ENCODE measurements at places on chromosomes 5 and 9. TPM values are rescaled to one million over a fixed set of nuclear protein-coding genes. Genes with fewer than 3 reads are reported as not detected.

Gene C5orf52
- total RNA-seq: not detected

Gene RLN1
- 0.57 TPM for total RNA-seq

Gene SPINK13
- total RNA-seq: 1.6 TPM

Gene BARHL1
- total RNA-seq: not detected

Gene DPYSL3
- 19.1 TPM for total RNA-seq

Gene PCDHB1
- total RNA-seq: 0.50 TPM

GRCh38 chr5:89520771-89521170 is 637.8 kb upstream of the MEF2C start:
- no peak overlapping the region for H3K4me3 ChIP-seq
- no peak overlapping the region for H3K27ac ChIP-seq
- no peaks in the 10 kb centered on the region for H3K27me3 ChIP-seq
- DNase-seq: no peak
- no peaks in the 10 kb centered on the region for H3K4me1 ChIP-seq

GRCh38 chr9:107280543-107280942 is 2.5 kb upstream of the RAD23B start:
- H3K27me3 ChIP-seq: no peaks in the 10 kb centered on the region
- no peak overlapping the region for H3K4me3 ChIP-seq
- no peak for DNase-seq
- H3K27ac ChIP-seq: no peak overlapping the region
- no peaks in the 10 kb centered on the region for H3K4me1 ChIP-seq

DNA sequence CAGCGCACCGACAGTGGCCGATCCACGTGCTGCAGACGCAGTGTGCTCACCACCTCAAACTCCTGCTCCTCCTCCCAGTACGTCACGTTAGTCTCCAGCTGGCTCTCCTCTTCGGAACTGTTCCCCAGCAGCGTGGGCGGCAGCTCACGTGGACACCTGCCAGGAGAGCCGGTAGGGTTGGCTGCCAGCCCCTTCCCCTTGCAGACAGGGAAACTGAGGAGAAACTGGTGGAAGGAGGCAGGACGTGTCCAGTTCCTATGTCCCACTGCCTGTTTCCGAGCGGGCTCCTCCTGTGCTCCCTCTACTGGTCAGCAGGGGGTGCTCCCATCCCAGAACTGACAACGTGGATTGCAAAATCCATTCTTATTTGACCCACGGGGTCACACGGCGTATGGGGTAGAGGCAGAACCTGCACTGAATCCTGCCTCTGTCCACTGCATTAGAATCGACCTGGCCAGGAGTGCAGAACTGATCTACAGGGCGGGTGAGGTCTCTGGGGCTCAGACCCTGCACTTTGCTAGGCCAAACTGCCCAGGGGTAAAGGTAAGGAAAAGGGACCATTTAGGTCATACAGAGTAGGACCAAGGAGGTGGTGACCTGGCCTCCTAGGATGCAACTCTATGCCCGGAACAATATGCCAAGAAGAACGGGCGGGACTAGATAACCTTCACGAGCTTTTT is 25.7 kb downstream of the PDGFRB start:
- H3K27me3 ChIP-seq: no peaks in the 10 kb centered on the region
- DNase-seq: peak; percentile 72
- H3K36me3 ChIP-seq: peaks cover 11% of the 10 kb centered on the region
- peak overlapping the region; percentile 11 for H3K27ac ChIP-seq

- no peak overlapping the region for H3K27ac ChIP-seq
- H3K4me3 ChIP-seq: no peak overlapping the region
- peaks cover 28% of the 10 kb centered on the region for H3K27me3 ChIP-seq
- no peak for DNase-seq
- H3K4me1 ChIP-seq: no peaks in the 10 kb centered on the region
These were observed 20.5 kb upstream of the PITX1 start for GRCh38 chr5:135054546-135054945.

DNA sequence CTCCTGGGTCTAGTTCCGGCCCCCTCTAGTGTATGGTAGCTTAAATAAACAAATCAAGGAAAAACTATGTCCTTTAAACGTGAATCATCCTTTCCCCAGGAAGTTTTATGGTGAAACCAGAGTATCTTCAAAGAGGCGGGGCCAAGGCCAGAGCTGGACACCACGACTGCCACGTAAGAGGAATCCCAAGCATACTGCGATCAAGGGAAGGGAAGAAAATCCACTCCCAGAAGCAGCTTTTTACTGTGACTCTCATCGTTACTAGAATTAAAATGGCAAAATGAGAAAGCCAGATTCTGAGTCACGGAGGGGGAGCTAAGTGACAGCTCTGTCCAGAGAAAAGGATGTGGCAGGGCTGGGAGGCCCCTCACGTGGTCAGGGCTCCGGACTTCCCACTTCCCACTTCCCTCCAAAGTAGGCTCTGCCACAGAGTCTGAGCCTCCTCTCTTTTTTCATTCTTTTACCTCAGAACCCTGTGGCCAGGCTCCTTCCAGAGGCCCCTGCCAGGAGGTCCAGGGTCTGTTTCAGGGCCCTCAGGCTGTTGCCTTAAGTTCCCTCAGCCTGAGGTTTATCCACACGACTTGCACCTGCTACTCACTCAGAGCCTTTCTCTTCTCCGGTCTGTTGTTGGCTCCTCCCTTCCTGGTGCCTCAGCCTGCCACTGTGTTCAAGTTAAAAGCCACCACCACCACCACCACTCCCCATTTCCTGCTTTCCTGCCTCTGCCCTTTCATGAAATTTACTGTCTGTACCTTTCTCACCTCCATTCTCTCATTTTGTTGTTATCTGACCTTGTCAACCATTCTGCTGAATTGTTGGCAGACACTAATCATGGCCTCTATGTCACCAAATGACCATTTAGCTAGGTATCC is 1.4 kb upstream of the GLRX start:
- no peaks in the 10 kb centered on the region for H3K27me3 ChIP-seq
- H3K27ac ChIP-seq: peak overlapping the region; percentile 87
- DNase-seq: peak; percentile 71

DNA sequence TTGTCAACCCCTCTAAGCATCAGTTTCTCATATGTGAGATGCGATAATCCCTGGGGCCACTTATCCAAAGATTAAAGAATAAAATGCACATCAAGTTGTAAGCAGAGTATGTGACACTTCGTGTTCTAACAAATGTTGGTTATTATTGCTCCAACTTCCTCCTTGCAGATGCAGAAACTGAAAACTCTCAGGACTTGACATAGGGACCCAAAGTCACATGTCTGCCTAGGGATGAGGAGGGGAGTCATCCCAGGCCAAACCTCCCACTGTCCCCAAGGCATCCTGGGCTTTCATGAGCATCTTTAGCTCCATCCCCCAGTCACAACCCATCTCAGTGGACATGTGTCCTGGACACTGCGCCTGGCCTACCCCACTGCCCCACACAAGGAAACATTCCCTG is 27.5 kb upstream of the SYK start:
- H3K36me3 ChIP-seq: no peaks in the 10 kb centered on the region
- H3K4me3 ChIP-seq: no peak overlapping the region
- H3K27ac ChIP-seq: no peak overlapping the region
- H3K27me3 ChIP-seq: no peaks in the 10 kb centered on the region
- H3K4me1 ChIP-seq: no peaks in the 10 kb centered on the region

DNA sequence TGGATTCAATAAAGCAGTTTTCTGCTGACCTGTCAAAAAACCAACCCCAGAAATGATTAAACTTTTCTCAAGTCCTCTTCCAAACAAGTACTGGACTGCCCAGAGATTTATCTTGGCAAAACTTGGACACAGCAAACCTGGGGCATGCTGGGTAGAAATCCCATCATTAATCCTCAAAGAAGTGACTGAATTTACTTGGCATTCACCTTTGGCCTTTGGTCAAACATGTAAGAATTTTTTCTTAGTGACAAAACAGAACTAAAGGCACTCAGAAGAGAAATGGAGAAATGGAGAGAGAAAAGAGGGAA is 248.6 kb upstream of the NREP start:
- no peak overlapping the region for H3K4me3 ChIP-seq
- H3K36me3 ChIP-seq: no peaks in the 10 kb centered on the region
- no peaks in the 10 kb centered on the region for H3K4me1 ChIP-seq
- H3K27me3 ChIP-seq: no peaks in the 10 kb centered on the region

DNA sequence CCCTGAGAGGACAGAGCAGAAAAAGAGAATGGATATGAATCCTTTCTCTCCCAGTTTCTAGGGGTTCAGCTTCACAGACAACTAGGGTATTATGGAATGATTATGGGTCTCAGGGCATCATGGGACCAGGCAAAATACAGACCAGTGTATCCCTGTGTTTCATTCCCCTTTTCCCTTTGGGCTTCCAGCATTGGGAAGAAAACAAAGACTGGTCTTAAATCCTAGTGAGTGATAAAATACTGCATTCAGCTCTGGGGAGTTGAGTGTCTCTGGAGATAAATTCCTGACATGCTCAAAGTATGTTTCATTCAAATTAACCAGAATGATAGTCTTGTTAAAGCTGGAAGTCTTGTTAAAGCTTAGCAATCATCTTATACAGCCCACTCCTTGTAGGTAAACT is 2.4 kb upstream of the POU4F3 start:
- no peaks in the 10 kb centered on the region for H3K4me1 ChIP-seq
- no peaks in the 10 kb centered on the region for H3K36me3 ChIP-seq
- DNase-seq: no peak
- H3K4me3 ChIP-seq: no peak overlapping the region

All from kidney (tissue), 22 donors.